ENCODE measurements at places on chromosomes 4 and X.

- no peak for DNase-seq
These were observed 297.2 kb downstream of the UNC5C start for GRCh38 chr4:95251568-95251967.

DNA sequence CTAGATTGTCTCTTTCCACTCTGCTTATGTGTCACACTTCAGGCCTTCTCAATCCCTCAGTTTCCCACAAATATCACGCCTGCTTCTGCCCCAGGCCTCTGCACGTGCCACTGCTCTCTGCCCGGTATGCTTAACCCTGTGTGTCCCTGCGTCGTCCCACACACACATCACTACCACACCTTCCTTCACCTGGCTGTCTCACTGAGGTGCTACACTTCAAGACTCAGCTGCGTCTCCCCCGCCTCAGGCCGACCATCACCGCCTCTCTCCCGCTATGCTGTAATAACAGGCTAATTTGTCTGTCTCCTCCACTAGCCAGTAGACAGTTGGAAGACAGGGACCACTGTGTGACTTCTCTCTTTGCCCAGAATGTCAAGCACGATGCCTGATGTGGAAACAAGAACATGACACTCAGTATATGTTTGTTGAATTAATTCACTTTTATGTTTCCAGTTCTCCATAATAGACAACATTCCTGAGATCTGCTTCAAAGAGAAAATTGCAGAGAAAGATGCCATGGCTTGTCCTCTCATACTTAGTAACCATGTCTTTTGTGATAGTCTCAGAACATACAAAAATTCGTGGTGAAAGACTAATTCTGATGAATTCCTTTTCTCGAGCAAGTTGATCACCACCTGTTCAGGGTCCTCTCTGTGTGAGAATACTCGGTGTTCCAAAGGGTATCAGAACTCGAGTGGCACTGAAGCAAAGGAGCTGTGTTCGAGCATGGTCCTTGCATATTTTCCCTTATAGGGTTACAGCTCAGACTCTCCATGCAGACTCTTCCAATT lies 54.2 kb downstream of the AFAP1 start:
- no peak for DNase-seq

GRCh38 chr4:163195247-163195765 lies 28.6 kb upstream of the NAF1 start:
- no peak for DNase-seq

- no peak for DNase-seq
These were observed 63.8 kb downstream of the EFNB1 start for GRCh38 chrX:68892651-68893050.

- no peak for DNase-seq
These were observed 465 bp downstream of the BMPR1B start for GRCh38 chr4:94758141-94758699.

DNA sequence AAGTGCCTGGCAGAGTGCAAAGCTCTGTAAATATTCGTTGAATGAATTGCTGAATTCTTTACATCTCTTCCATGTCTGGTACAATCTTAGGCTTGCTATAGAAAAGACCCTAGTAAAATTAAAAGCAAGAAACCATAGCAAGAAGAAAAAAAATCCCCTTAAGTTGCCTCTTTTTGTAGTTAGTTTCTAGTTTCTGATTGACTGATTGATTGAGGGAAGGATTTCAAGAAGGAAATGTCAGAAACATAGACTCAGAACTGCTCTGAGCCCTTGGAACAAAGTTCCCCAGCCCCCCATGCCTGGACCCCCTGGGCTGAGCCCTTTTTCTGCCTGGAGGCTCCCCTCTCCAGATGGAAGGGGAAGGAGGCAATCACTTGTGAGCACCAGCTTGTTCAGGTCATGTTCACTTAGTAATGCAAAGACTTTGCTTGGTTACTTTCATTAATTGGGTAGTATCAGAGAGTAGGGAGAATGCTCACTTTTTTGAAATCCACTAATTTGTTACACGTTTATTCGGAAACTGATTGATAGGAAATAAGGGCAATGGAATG lies 35.6 kb downstream of the DAPP1 start:
- DNase-seq, result no peak

- DNase-seq, result no peak
These were observed 209.5 kb upstream of the PACRGL start for GRCh38 chr4:20490734-20491133.

Data from stimulated activated naive CD8-positive, alpha-beta T cell treated with anti-CD3 and anti-CD28 coated beads, Interleukin-15, amount 100 ng/mL, for 72 hours (primary cell).